RWPE2 (cell line): ENCODE measurements at places on chromosomes 16 and 17.

- no peak for DNase-seq
Measured at GRCh38 chr17:50099003-50099402, 3.9 kb downstream of the PDK2 start.

- DNase-seq, result no peak
Measured at GRCh38 chr17:16927641-16928321, 44.1 kb downstream of the TNFRSF13B start.

- DNase-seq, result no peak
Measured at GRCh38 chr16:15552507-15552906, 90.4 kb downstream of the MARF1 start.

GRCh38 chr16:11630046-11630767, 38.0 kb upstream of the SNN start:
- no peak for DNase-seq

DNA sequence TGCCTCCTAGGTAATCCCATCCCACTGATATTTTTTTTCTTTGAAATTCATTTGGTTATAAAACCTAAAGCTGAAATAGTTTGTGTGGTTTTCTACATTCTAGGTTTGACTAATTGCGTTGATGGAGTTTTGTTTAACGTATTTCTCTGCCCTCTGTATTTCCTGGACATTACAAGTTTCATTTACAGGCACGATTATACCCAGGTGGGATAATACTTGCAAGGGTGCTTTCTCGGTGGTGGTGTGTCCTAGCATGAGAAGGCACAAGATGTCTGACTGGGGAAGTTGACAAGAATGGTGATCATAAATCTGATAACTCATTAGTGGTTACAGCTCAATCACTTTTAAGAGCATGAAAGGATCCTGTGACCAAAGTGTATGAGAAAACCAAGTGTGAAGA, 45.0 kb downstream of the DYNLRB2 start:
- DNase-seq, result no peak

DNA sequence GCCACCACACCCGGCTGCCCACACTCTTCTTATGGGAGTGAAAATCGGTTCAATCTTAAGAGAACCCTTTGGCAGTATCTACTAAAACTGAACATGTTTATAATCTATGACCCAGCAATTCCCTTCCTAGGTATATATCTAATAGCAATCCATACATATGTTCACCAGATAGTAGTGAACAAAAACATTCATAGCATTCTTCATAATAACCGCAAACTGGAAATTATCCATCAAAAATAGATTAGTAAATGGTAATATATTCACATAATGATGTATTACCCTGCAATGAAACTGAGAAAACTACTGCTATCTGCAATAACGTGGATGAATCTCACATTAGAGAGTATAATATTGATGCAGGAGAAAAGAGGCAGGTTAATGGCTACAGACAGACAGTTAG, 23.1 kb downstream of the COPRS start:
- no peak for DNase-seq

GRCh38 chr17:75060434-75061054, 13.5 kb downstream of the KCTD2 start:
- DNase-seq, result no peak

DNA sequence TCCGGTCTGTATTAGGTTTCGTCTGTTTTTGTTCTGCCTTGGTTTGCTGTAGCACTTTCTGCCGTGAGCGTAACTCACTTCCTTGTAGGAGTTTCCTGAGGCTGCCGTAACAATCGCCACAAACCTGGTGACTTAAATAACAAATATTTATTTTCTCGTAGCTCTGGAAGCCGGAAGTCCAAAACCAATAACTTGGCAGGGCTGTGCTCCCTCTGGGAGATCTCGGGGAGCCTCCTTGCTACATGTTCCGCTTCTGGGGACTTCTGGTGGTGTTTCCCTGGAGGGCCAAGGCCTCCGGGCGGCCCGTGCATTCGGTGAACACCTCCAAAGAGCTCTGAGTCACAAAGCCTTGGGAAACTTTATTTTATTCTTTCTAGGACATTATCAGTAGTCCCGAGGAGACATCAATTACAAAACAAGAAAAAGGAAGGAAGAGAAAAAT, 6.8 kb upstream of the WDR45B start:
- no peak for DNase-seq

DNA sequence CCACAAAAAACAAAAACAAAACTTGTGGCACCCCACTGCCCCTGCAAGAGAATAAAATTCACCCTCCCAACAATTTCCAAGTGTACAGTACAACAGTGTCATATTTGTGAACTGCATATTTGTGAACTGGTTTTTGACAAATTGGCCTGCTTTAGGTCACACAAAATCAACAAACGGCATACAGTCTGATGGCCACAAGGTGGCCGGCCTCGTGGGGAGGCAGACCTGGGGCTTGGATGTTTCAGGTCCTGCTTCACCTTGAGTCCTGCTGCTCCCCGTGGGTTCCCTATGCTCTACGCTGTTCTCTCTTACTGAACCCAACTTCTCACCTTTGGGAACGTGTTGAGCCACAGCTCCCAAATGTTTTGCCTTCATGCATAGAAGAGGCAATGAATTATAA, 102.2 kb downstream of the CDK5R1 start:
- DNase-seq, result no peak

DNA sequence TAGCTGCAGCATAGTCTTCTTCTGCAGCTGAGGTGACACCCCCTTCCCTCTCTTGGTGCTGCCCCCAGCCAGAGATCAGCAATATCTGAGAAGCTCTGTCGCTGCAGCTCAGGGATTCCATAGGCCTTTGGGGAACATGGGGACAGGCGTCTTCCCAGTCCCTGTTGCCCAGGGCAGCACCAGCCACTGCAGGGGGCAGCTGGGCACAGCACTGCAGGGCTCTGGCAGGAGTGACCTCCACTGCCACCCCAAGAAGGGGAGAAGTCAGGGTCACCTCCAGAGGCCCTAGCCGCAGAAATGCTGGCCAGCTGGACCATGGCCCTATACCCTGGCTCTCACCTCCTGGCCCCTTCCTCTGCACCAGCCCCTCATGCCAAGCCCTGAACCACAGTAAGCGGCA, 16.9 kb downstream of the SCN4A start:
- no peak for DNase-seq

- DNase-seq, result no peak
Measured at GRCh38 chr17:29102741-29103181, 59.8 kb downstream of the PIPOX start.

DNA sequence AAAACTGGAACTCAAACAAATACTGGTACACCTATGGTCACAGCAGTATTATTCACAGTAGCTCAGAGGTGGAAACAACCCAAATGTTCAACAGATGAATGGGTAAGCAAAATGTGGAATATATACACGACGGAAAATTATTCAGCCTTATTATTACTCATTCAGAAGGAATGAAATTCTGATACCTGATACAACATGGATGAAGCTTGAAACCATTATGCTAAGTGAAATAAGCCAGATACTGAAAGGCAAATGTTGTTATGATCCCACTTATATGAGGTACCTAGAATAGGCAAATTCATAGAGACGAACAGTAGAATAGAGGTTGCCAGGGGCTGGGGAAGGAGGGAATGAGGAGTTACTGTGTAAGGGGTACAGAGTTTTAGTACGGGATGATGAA, 27.1 kb upstream of the MYLK3 start:
- DNase-seq, result no peak

DNA sequence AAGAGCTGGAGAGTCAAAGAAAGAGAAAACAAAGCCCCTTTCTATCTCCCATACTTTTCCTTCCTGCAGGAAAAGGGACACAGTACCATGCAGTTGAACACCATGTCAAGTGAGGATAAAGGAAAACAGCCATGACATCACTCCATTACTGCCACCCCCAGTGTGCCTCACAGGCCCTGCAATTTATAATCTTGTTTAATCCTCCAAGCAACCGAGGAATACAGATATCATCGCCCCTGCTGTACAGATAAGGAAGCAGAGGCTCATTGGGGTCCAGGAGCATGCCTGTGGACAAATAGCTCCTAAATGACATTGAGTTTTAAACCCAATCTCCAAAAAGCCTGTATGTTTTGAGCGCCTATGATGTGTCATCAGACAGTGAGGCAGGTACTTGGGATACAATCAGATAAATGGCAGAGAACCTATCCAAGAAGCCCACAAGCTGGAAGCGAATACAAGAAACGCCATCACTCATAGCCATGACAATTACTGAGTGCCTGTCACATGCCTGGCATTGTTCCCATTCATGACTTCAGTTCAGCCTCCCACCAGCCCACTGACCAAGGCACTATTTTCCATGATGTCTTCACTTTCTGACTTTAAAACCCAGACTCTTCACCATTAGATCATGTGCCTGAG, 45.5 kb downstream of the CPPED1 start:
- DNase-seq, result no peak

DNA sequence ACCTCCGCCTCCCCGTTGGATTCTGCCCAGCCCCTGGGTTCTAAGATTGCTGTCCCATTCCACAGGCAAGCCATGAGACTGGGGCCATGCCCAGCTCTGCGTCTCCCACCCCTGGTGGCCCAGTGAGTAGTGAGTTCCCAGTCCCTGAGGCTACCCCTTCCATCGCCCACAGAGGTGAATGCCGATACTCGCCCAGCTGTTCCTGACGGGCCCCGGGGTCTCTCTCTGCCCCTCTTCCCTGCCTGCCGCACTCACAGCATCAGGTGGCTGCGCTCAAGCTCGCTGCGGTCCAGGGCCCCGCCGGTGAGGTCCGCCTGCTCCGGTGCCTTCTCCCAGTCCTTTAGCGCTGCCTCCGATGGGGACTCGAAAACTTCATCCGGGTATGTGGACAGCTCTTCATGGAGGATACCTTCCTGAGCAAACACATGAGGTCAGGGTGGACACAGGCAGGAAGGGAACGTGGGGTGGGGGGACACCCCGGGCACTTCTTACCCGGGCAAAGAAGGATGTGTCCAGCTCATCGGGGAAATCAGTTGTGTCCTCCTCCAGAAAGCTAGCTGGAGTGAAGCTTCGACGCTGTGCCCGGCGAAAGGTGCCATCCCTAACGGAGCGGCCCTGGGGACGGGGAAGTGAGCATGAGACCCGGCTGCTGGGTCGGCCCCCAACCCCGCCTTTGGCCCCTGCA, 8.8 kb downstream of the SNRNP25 start:
- no peak for DNase-seq

- DNase-seq, result no peak
Measured at GRCh38 chr16:66774981-66775380, 23.6 kb upstream of the DYNC1LI2 start.

DNA sequence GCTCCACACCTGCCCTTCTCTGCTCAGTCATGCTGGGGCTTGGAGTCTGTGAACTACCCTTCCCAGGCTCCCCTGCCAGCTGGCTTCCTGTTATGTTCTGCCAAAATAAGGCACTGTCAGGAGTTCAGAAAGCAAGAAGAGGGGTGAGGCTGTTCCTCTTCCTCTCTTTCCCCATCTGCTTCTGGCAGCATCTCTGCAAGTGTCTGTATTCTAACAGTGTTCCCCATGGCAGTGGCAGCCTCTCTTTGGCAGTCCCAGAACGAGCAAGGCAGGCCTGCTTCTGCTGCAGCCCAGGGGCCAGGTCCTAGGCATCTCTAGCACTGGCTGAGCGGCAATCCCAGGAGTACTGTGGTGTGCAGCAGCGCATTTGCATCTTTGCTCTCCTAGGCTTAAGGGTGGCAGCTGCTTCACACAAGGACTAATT, 219.1 kb downstream of the STX8 start:
- DNase-seq, result no peak

- no peak for DNase-seq
Measured at GRCh38 chr16:66335704-66336329, 30.7 kb upstream of the CDH5 start.

- DNase-seq, result no peak
Measured at GRCh38 chr17:3740611-3741073, 16.9 kb downstream of the HASPIN start.

DNA sequence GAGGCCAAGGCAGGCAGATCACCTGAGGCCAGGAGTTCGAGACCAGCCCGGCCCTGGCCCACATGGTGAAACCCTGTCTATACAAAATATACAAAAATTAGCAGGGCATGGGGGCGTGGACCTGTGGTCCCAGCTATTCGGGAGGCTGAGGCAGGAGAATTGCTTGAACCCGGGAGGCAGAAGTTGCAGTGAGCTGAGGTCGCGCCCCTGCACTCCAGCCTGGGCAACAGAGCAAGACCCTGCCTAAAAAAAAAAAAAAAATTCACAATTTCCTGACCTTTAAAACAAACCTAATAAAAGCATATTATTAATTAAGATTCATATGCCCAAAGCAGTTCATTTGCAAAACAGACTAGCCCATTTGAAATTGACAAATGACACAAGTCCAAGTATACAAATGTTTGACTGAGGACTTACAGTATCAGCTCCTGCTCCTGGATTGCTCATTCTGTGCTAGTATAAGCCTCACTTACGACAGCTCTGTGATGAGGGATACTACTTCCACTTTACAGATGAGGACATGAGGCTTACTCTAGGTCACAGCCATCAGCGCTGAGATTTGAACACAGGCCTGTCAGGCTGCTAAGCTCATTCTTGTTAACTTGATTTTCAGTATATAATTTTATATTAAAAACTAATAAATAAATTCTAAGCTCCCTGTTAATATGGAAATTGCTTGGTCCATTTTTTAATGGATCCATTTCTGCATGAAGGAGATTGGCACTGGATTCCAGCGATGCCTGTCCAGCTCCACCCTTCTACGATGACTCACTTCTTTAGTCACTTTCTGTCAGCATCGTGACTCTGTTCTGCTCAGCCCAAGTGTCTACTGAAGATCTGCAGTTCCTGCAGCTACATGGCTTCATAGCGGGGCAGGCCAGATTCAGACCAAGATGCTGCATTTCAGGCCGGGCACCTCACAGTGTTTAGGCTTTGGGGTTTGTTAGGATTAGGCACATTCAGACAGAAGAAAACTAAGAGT, 88.2 kb downstream of the WDR59 start:
- no peak for DNase-seq

DNA sequence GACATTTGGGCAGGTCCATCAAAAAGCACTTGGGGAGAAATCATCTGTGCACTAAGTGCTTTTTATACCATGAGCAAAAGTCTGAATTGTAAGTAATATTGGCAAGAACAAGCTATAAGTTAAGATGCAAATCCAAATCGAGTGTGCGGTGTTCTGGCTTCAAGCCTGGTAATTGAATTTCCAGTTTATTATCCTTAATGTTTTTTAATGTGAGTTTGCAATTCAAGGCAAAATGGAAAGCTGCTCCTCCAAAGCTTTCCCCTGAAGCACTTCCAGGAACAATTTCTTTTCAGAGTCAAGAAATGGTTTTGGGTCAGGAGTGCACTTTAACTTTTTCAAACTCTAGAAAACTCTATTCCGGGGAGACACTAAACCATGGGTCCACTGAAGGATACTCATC, 445.7 kb downstream of the TOX3 start:
- no peak for DNase-seq

DNA sequence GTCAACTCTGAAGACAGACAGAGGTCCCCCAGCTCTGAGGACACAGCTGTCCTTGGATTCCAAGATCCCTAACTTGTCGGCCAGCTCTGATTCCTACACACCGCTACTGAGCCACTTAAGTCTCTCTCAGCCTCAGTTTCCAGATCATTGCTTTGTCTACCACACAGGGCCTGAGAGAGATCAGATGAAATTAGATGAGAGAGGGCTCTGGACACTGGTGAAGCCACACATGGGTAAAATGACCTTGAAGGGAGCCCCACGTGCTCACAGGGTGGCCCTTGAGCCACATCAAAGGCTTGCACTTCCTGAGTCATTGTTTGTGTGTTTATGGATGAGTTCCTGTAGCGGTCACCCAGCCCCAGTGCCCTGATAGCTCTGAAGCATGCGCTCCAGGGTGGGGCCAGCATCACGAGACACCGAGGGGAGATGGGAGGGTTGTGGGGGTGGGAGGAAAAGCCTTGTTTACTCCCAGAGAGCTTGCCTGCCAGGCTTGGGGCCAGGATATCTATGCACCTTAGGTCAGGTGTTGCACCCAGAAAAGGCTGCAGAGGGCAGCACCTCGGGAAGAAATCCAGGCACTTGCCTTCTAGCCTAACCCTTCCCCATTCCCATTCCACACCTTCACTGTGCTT, 32.7 kb upstream of the SLC6A2 start:
- DNase-seq, result no peak
